ENCODE measurements at places on chromosomes 7 and 10. TPM values are rescaled to one million over a fixed set of nuclear protein-coding genes. Genes with fewer than 3 reads are reported as not detected.

LIPA gene
- 16.0 TPM for total RNA-seq

BCCIP gene
- total RNA-seq = 41.8 TPM

MNX1 gene
- not detected for total RNA-seq

C10orf90 gene
- total RNA-seq = not detected

SEMA4G gene
- total RNA-seq = 1.0 TPM

NCF1 gene
- total RNA-seq = 4.0 TPM

LOXL4 gene
- total RNA-seq = 17.9 TPM

RASSF4 gene
- 47.5 TPM for total RNA-seq

ELFN1 gene
- total RNA-seq = 7.4 TPM
